ENCODE measurements at places on chromosomes 5 and 9. TPM values are rescaled to one million over a fixed set of nuclear protein-coding genes. Genes with fewer than 3 reads are reported as not detected.

ARL14EPL gene
- polyA plus RNA-seq: not detected

EFNA5 gene
- polyA plus RNA-seq: 2.2 TPM

MAST4 gene
- polyA plus RNA-seq: 7.6 TPM

MTMR12 gene
- polyA plus RNA-seq: 9.7 TPM

FKBP15 gene
- polyA plus RNA-seq: 10.0 TPM

SLC6A7 gene
- not detected for polyA plus RNA-seq

IFNK gene
- polyA plus RNA-seq: not detected

RELL2 gene
- 7.1 TPM for polyA plus RNA-seq

CCNI2 gene
- 1.8 TPM for polyA plus RNA-seq

FGF1 gene
- 0.42 TPM for polyA plus RNA-seq

PPP1R26 gene
- 14.9 TPM for polyA plus RNA-seq

ARID3C gene
- not detected for polyA plus RNA-seq

IRX2 gene
- 22.8 TPM for polyA plus RNA-seq

PCDH12 gene
- polyA plus RNA-seq: 1.6 TPM

MEGF10 gene
- not detected for polyA plus RNA-seq

LECT2 gene
- polyA plus RNA-seq: not detected

GADD45G gene
- 126 TPM for polyA plus RNA-seq

DPYSL3 gene
- 4.8 TPM for polyA plus RNA-seq

SHOC1 gene
- polyA plus RNA-seq: 0.07 TPM

TRIM14 gene
- 1.7 TPM for polyA plus RNA-seq

HSD17B3 gene
- polyA plus RNA-seq: 7.7 TPM

IFNA2 gene
- polyA plus RNA-seq: not detected

SPINK5 gene
- polyA plus RNA-seq: 0.23 TPM

CDC25C gene
- polyA plus RNA-seq: not detected

OSMR gene
- polyA plus RNA-seq: 5.5 TPM

GMCL2 gene
- not detected for polyA plus RNA-seq

ANKRD18A gene
- 20.6 TPM for polyA plus RNA-seq

FBLL1 gene
- 1.3 TPM for polyA plus RNA-seq

C9orf152 gene
- 0.85 TPM for polyA plus RNA-seq

GRM6 gene
- not detected for polyA plus RNA-seq

RPL12 gene
- polyA plus RNA-seq: 2,729 TPM

SNCAIP gene
- 0.49 TPM for polyA plus RNA-seq

PDCD1LG2 gene
- polyA plus RNA-seq: 0.08 TPM

SOX30 gene
- 0.05 TPM for polyA plus RNA-seq
